Aorta (tissue), 5 donors: ENCODE measurements at places on chromosomes 6 and 20. TPM values are rescaled to one million over a fixed set of nuclear protein-coding genes. Genes with fewer than 3 reads are reported as not detected.

ANKEF1 gene
- 2.3 TPM for total RNA-seq

GRCh38 chr6:166488076-166488685, 98.3 kb downstream of the RAMACL start:
- no peaks in the 10 kb centered on the region for H3K36me3 ChIP-seq
- no peak overlapping the region for H3K4me3 ChIP-seq
- no peaks in the 10 kb centered on the region for H3K27me3 ChIP-seq
- no peak overlapping the region for H3K27ac ChIP-seq
- H3K4me1 ChIP-seq, result no peaks in the 10 kb centered on the region

ZSCAN23 gene
- 4.5 TPM for total RNA-seq

- no peaks in the 10 kb centered on the region for H3K36me3 ChIP-seq
- DNase-seq, result no peak
These were observed 654.1 kb upstream of the NOX3 start for GRCh38 chr6:156109713-156110112.

- H3K36me3 ChIP-seq, result no peaks in the 10 kb centered on the region
- H3K27ac ChIP-seq, result no peak overlapping the region
- H3K4me3 ChIP-seq, result no peak overlapping the region
- H3K27me3 ChIP-seq, result no peaks in the 10 kb centered on the region
These were observed 23.8 kb downstream of the NKX2-2 start for GRCh38 chr20:21490105-21490504.

- H3K4me1 ChIP-seq, result peaks cover 3% of the 10 kb centered on the region
- no peak overlapping the region for H3K27ac ChIP-seq
- H3K4me3 ChIP-seq, result no peak overlapping the region
- no peak for DNase-seq
- no peaks in the 10 kb centered on the region for H3K36me3 ChIP-seq
These were observed 182.4 kb upstream of the MCHR2 start for GRCh38 chr6:100176311-100176950.

TTBK1 gene
- 0.12 TPM for total RNA-seq

DNA sequence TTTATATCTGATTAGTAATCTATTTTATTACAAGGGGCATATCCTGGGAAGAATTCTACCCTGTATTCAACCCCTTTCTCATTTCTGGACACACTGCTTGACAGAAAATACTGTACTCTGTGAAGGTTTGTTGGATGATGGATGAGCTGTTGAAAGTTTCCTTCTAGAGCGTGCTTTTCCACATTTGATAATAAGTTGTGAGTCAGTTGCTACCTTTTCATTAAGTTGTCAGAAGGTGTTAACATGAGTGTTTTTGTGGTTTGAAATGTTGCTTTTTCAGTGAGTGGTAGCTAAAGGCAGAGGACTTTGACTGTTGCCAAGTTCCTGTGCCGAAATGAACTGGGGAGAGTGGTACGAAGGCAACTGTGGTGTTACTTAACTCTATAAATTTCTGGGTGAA, 3.9 kb upstream of the ECI2 start:
- no peaks in the 10 kb centered on the region for H3K4me1 ChIP-seq
- H3K4me3 ChIP-seq, result no peak overlapping the region
- no peaks in the 10 kb centered on the region for H3K27me3 ChIP-seq
- no peaks in the 10 kb centered on the region for H3K36me3 ChIP-seq
- no peak overlapping the region for H3K27ac ChIP-seq

DNA sequence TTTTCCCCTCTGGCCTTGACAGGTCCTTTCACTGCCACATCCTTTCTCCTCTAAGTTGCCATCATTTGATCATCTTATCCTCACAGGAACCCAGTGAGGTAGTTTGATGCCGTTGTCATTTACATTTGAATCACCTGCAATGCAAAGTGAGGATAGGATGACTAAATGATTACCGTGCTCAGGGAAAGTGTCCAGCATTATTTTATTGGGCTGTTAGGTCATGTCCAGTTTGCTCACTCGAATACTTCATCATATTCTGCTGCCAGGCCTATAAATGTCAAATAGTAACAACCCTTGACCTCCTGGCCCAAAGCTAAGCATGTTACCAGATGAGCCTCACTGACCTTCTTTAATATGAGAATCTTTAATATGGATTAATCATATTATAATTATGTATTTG, 1068.7 kb upstream of the FLRT3 start:
- H3K36me3 ChIP-seq, result no peaks in the 10 kb centered on the region
- no peak overlapping the region for H3K4me3 ChIP-seq
- no peaks in the 10 kb centered on the region for H3K4me1 ChIP-seq
- DNase-seq, result no peak

DNA sequence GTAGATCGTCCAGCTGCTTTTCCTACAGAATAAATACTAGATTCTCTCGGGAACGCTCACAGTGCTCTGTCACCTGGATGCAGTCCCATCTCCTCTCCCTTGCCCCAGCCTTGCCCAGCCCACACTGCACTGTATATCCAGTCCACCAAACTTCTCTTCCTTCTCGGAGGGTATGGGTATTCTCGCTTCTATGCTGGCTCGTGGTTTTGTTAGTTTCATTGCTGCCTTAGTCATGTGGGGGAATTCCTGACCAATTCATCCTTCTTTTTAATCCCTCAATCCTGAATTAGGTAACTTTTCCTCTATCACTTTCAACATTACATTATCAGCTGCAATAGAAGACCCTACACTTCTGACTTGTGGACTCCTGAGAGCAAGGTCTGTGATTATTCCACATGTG, 252.4 kb downstream of the GMDS start:
- no peak overlapping the region for H3K27ac ChIP-seq
- H3K4me1 ChIP-seq, result no peaks in the 10 kb centered on the region
- DNase-seq, result no peak
- no peak overlapping the region for H3K4me3 ChIP-seq
- H3K27me3 ChIP-seq, result no peaks in the 10 kb centered on the region

DNA sequence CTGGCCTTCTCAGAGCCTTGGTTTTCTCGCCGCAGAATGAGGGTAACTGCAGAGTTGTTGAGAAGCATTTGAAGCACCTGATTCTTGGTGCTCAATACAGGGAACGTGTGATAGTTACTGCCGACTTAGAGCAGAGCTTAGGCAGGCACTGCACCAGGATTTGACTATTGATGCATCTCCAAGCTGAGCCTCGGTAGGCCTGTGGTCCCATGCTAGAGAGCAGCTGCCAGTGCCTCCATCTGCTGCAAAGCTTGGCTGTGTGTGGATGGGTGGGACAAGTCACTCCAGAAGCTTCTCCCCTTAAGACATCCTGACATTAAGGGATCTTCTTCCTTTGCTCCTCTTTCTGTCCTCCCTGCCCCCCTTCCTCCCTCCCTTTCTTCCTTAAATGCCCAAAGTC, 40.9 kb downstream of the FAM209B start:
- no peaks in the 10 kb centered on the region for H3K36me3 ChIP-seq
- DNase-seq, result no peak
- no peaks in the 10 kb centered on the region for H3K27me3 ChIP-seq
- H3K4me3 ChIP-seq, result no peak overlapping the region

GRCh38 chr6:156972145-156972544, 195.0 kb downstream of the ARID1B start:
- no peak overlapping the region for H3K27ac ChIP-seq
- DNase-seq, result no peak
- H3K27me3 ChIP-seq, result no peaks in the 10 kb centered on the region
- H3K36me3 ChIP-seq, result no peaks in the 10 kb centered on the region
- H3K4me1 ChIP-seq, result peaks cover 3% of the 10 kb centered on the region

DNA sequence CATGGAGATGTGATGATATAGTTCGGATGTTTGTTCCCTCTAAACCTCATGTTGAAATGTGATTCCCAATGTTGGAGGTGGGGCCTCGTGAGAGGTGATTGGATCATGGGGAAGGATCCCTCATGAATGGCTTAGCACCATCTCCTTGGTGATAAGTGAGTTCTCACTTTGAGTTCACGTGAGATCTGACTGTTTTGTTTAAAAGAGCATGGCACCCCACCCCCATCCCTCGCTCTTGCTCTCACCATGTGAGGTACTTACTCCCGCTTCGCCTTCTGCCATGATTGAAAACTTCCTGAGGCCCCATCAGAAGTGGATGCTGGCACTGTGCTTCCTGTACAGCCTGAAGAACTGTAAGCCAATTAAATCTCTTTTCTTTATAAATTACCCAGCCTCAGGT, 10.9 kb downstream of the SLC32A1 start:
- H3K4me1 ChIP-seq, result no peaks in the 10 kb centered on the region
- H3K36me3 ChIP-seq, result no peaks in the 10 kb centered on the region
- no peaks in the 10 kb centered on the region for H3K27me3 ChIP-seq
- no peak overlapping the region for H3K4me3 ChIP-seq
- no peak for DNase-seq

DNA sequence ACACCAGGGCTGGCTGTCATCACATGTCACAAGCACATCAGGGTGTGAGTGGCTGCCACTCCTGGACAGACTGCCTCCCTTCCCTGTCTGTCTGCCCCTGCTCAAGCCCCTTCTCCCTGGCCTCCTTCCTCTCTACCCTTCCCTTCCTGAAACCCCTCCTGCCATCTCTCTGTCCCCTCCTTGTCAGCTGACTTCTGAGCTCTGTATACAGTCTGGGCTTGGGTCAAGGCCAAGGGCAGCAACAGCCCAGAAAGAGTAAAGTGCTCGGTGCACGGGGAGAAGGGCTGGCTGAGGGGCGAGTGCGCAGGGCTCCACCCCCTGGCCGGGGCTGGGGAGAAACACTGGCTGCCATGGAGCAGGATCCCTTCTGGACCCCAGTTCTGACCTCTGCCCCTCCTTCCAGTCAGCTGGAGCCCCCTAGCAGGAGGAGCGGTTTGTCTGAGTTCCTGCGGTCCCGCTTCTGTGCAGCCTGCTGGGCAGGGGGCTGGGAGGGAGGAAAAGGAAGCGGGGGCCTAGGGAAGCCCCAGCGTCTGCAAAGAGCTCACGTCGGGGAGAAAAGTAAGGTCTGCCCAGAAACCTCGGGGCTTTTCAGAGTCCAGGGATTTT, 2.0 kb downstream of the LKAAEAR1 start:
- H3K4me3 ChIP-seq, result no peak overlapping the region
- no peaks in the 10 kb centered on the region for H3K4me1 ChIP-seq
- H3K27ac ChIP-seq, result no peak overlapping the region
- H3K27me3 ChIP-seq, result no peaks in the 10 kb centered on the region
- no peak for DNase-seq

DNA sequence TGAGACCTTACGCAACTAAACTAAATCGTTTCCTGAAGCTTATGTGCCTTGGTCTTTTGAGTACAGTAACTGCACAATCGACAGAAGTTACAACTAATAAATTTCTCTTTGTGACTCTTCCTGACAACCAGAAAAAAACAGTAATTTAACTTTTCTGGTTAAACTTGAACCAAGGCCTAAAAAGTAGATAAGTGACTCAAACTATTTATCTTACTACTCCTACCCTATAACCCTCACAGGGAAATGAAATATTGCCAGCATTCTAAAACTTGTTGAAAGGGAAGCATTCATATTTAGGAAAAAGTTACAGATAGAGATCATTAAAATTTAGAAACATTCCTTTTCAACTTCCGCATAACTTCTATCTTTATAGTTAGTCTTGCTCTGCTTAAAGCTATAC, 1034.4 kb downstream of the EYS start:
- H3K4me3 ChIP-seq, result no peak overlapping the region
- H3K4me1 ChIP-seq, result no peaks in the 10 kb centered on the region
- H3K36me3 ChIP-seq, result no peaks in the 10 kb centered on the region
- no peak for DNase-seq
- H3K27me3 ChIP-seq, result no peaks in the 10 kb centered on the region

ISM1 gene
- 42.9 TPM for total RNA-seq

DNA sequence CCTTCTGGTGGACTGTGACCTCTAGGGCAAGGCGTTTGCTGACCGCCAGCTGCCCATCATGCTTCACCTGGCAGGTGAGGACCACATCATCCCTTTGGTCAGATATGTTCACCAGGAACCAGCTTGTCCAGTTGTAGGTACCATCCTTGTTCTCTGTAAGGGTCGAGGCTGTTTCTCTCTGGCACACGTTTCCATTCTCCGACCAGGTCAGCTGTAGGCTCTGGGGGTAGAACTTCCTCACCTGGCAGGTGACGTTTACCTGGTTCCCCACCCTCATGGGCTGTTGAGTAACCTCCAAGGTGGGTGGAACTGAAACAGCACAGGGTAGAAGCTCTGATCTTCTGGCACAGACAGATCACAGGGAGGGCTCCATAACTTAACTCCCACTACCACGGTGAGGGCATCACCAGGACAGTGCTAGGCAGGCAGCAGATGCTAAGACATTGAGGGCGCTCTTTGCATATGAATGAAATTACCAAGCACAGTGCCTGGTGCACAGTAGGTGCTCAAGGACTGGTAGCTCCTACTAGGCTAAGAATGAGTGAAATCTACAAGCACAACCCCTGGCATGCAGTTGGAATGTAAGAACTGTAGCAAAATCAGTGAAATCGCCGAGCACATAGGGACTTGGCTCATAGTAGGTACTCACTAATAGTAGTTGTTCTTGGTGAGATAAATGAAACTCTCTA, 15.6 kb upstream of the SIRPB1 start:
- no peak for DNase-seq
- no peaks in the 10 kb centered on the region for H3K36me3 ChIP-seq
- no peaks in the 10 kb centered on the region for H3K27me3 ChIP-seq

- H3K36me3 ChIP-seq, result no peaks in the 10 kb centered on the region
- H3K4me1 ChIP-seq, result no peaks in the 10 kb centered on the region
- H3K27ac ChIP-seq, result no peak overlapping the region
These were observed 44.6 kb downstream of the ARHGAP40 start for GRCh38 chr20:38645980-38646858.

- H3K27me3 ChIP-seq, result no peaks in the 10 kb centered on the region
- H3K27ac ChIP-seq, result no peak overlapping the region
- DNase-seq, result no peak
- H3K4me3 ChIP-seq, result no peak overlapping the region
- no peaks in the 10 kb centered on the region for H3K36me3 ChIP-seq
These were observed 108.3 kb downstream of the TNFAIP3 start for GRCh38 chr6:137975188-137975940.

- no peaks in the 10 kb centered on the region for H3K4me1 ChIP-seq
- no peak for DNase-seq
- H3K4me3 ChIP-seq, result no peak overlapping the region
These were observed 4.6 kb downstream of the SLC29A1 start for GRCh38 chr6:44228031-44228430.

GRCh38 chr6:131924881-131925474, 26.2 kb downstream of the CCN2 start:
- DNase-seq, result no peak
- H3K27ac ChIP-seq, result no peak overlapping the region
- H3K36me3 ChIP-seq, result no peaks in the 10 kb centered on the region
- no peak overlapping the region for H3K4me3 ChIP-seq

GRCh38 chr6:68635412-68635705, 277 bp downstream of the ADGRB3 start:
- H3K27me3 ChIP-seq, result no peaks in the 10 kb centered on the region
- no peak overlapping the region for H3K27ac ChIP-seq
- no peaks in the 10 kb centered on the region for H3K4me1 ChIP-seq
- no peak for DNase-seq
- no peaks in the 10 kb centered on the region for H3K36me3 ChIP-seq

DNA sequence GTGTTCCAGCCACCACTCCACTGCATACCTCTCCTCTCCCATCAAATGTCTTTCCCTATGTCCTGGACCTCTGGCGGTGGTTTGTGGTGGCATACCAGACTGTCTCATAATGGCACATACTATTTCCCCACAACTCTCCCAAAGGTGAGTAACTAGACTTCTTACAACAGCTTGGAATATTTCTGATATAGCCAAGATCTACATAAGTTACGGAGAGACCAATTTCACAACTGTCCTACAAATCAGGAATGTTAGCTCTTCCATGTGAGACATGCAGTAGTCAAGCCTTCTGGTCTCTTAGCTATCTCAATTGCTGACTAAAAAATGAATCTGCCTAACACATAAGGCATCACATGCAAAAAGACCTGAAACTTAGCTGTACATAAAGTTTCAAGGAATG, 588.9 kb downstream of the RNF144B start:
- H3K36me3 ChIP-seq, result no peaks in the 10 kb centered on the region
- peaks cover 3% of the 10 kb centered on the region for H3K4me1 ChIP-seq
- no peak overlapping the region for H3K27ac ChIP-seq
- no peaks in the 10 kb centered on the region for H3K27me3 ChIP-seq
- no peak overlapping the region for H3K4me3 ChIP-seq

UBE3D gene
- total RNA-seq, result 7.7 TPM
